A549 treated with CORT108297 at 1 μM for 4 hours (cell line): ENCODE measurements at places on chromosomes 4 and X. TPM values are rescaled to one million over a fixed set of nuclear protein-coding genes. Genes with fewer than 3 reads are reported as not detected.

AMOT gene
- 0.02 to 0.07 TPM (median 0.02 TPM) in 5 replicates for total RNA-seq

GAGE12F gene
- not detected in 5 replicates for total RNA-seq

PRR27 gene
- total RNA-seq, result not detected in 5 replicates

SOX3 gene
- not detected in 5 replicates for total RNA-seq

TRIM60 gene
- total RNA-seq, result not detected in 5 replicates

BEX2 gene
- total RNA-seq, result 7.5 to 13.1 TPM (median 9.6 TPM) in 5 replicates

ATP7A gene
- 2.5 to 3.4 TPM (median 3.1 TPM) in 5 replicates for total RNA-seq

MGARP gene
- total RNA-seq, result 0.66 to 0.97 TPM (median 0.83 TPM) in 5 replicates

RNF4 gene
- 57.3 to 81.9 TPM (median 62.5 TPM) in 5 replicates for total RNA-seq

ADAMTS3 gene
- 0.02 TPM in 1 of 5 replicates, not detected in the others for total RNA-seq

DCX gene
- total RNA-seq, result not detected in 5 replicates

TKTL1 gene
- 0.03 TPM in 1 of 5 replicates, not detected in the others for total RNA-seq

ETNPPL gene
- total RNA-seq, result 0.08 TPM in 1 of 5 replicates, not detected in the others

EDA gene
- 0.36 to 0.73 TPM (median 0.55 TPM) in 5 replicates for total RNA-seq

TIMP1 gene
- 262 to 288 TPM (median 280 TPM) in 5 replicates for total RNA-seq

ITM2A gene
- not detected in 5 replicates for total RNA-seq
